ENCODE measurements at places on chromosomes 7 and 10.

- peak; percentile 46 for DNase-seq
Observed at GRCh38 chr10:35089611-35090161, 455 bp downstream of the CUL2 start.

GRCh38 chr10:29160150-29160617 is 128.7 kb upstream of the LYZL1 start:
- DNase-seq, result no peak

- DNase-seq, result no peak
Observed at GRCh38 chr7:70294211-70294911, 696.1 kb downstream of the AUTS2 start.

GRCh38 chr7:141053626-141054025 is 20.2 kb upstream of the TMEM178B start:
- no peak for DNase-seq

DNA sequence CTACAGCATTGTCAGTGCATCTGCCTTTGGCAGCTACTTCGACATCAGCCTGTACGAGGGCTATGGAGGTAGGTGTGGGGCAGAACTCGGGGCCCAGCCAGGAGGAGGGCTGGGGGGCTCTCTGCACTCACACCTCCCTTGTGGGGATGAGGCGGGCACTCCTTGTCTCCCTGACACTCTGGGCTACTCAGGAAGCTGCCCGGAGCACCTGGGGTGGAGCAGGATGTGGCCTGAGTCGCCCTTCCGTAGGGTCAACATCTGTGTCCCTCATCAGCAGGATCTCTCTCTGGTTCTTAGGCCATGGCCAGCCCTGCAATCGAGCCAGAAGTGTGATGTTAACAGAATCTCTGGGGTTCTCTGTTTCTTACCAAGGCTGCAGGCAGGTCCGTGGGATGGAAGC is 40.2 kb downstream of the C10orf105 start:
- no peak for DNase-seq

DNA sequence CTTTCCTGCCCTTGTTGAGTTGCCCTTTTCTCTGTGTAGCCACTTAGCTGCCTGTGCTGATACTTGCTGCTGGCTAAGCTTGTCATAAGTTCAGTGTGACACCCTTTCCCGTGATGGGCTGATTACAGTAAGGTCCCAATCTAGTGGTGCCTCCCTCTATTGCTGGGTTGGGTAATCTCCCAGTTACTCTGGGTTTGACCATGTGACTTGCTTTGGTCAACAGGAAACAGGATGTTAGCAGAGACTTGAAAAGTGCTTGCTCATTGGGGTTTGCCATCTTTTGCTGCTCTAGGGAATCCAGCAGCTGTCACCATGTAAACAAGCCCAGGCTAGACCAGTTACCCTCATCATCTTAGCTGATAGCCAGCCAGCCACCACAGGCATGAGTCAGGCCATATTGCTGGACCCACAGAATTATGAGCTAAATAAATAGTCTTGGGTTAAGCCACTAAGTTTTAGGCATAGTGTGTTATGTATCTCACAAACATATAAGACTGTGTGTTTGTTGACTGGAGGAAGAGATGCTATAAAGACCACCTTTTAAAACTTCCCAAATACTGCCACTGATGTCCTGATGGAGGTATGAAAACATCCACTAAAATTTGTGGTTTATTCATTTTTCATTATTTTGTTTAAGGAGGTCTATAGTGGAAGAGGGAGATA is 4.0 kb upstream of the LEP start:
- peak; percentile 22 for DNase-seq
